Brain microvascular endothelial cell (primary cell): ENCODE measurements at places on chromosomes 4 and X.

DNA sequence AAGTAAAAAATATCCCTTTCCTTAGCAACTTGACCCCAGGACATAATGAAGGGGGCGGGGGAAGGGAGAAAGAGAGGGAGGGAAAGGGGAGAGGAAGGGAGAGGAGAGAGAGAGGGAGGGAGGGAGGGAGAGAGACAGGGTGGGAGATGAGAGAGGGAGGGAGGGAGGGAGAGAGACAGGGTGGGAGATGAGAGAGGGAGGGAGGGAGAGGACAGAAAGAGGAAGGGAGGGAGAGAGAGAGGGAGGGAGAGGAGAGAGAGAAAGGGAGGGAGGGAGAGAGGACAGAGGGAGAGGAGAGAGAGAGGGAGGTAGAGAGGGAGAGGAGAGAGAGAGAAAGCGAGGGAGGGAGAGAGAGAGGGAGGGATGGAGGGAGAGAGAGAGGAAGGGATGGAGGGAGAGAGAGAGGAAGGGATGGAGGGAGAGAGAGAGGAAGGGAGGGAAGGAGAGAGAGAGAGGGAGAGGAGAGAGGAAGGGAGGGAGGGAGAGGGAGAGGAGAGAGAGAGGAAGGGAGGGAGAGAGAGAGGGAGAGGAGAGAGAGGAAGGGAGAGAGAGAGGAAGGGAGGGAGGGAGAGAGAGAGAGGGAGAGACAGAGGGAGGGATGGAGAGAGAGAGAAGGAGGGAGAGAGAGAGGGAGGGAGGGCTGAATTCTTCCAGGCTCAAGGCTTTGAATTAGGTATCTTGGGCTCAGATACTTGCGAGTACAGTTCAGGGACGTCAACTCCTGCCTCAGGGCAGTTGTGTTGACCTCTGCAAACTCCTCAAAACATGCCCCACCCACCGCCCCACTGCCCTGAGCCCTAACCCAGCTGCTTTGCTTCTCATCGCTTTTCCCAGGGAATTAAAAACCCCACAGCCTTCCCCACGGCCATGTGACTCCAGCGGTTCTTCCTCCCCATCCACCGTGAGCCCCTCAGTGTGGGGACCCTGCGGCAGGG, 40.0 kb upstream of the ADRA2C start:
- DNase-seq: no peak

DNA sequence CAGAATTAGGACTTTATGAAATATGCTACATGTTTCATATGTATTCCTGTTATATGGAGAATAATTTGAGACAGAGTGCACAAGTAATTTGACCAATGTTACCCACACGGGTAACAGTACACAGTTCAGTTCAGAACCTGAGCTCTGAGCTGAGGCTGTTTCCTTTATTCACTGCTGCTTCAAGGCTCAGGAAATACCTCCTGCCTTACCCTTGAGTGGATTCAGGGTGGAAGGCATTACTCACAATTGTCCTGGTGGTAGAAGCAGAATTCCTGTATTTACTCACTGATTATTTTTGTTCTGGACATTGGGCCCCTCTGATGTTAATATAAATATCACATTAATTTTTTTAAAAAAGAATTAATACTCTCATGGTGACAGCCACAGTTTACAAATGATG, 73.5 kb upstream of the CAMK2D start:
- peak; percentile 54 for DNase-seq

DNA sequence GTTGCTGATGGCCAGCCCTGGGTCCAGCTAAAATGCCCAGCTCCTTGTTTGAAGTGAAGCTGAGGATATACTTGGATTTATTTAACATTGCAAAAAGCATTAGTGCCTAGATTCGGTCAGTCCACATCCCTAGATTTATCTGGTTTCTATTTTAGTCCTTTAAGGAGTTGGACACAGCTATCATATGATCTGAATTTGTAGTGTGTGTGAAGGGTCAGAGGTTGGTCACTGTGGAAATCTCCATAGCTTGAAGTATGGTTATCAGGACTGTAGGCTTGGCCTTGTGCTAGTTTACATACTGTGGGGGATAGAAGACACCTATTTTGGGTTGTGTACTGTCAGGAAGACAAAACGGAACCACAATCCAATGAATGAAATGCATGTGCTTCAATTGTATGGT, 28.8 kb downstream of the NLGN3 start:
- no peak for DNase-seq

DNA sequence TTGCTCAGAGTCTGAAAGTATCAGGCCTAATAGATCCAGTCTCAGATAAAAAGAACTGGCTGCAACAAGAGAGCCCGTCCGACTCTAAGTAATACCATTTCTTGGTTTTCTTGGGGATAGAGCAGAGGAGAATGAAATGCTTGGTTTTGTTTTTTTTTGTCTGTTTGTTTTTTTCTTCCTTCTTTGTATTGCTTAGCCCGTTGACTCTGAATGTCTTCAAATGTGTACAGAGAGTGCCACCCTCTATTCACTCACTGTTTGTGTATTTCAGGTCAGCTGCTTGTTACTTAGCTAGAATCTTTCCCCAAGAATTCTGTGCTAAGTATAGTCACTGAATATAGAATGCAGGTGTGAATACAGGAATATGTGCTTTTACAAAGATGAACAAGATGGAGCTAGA, 5.7 kb upstream of the TMEM156 start:
- no peak for DNase-seq

DNA sequence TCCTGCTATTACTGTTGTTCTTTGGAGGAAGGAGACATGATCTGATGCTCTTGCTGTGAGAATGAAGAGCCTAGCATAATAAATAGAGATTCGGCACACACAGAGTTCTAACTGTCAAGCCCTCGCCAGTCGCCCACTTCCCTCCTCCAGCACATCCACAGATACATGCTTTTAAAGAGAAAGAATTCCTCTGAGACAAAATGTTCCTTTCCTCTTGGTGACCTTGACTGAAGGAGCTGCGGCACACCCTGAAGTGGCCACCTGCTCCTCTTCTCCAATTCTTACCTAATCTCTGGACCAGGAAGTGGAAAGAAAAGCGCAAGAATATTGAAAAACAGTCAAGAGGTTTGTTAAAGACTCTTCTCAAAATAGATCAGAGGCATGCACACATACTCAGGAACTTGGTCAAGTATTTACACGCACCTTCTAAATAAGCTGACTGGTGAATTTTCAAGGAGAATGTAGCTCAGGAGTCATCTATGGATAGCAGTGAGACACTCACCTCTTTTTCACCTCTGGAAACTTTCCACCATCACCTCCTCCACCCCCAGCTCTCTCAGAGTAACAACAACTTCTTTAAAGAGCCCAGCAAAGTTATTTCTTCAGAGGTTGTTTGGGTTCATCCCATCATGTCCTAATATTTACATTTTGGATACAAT, 95.4 kb downstream of the PARM1 start:
- no peak for DNase-seq

DNA sequence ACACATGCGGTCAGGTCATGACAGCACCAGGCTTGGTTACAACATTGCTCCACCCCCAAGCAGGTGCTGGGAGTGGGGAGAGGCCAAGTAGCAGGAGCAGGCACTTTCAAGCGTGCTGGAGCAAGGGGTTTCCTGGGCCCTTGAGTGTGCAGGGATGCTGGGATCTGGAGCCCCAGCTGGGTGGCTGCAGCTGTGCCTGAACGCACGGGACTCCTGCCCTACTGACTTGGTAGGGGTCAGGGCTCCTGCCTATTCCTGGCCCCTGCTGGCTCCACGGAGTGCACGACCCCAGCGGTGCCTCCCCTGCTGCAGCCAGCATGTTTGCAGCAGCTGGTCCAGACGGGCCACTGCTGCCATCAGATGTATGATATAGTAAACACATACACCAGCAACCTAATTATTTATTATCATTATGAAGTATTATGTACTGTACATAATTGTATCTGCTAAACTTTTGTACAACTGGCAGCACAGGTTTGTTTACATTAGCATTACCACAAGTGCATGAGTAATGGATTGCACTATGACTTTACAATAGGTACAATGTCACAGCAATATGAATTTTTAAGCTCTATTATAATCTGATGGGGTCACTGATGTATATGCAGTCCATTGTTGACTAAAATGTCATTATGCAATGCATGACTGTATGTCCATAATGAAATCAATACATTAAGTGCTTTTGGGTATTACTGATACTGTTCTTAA, 620.6 kb downstream of the RAPGEF2 start:
- DNase-seq: no peak

- no peak for DNase-seq
Observed at GRCh38 chr4:174316954-174317353, 33.2 kb downstream of the CEP44 start.

GRCh38 chrX:41526925-41527324, 79.8 kb downstream of the NYX start:
- DNase-seq: peak; percentile 31

DNA sequence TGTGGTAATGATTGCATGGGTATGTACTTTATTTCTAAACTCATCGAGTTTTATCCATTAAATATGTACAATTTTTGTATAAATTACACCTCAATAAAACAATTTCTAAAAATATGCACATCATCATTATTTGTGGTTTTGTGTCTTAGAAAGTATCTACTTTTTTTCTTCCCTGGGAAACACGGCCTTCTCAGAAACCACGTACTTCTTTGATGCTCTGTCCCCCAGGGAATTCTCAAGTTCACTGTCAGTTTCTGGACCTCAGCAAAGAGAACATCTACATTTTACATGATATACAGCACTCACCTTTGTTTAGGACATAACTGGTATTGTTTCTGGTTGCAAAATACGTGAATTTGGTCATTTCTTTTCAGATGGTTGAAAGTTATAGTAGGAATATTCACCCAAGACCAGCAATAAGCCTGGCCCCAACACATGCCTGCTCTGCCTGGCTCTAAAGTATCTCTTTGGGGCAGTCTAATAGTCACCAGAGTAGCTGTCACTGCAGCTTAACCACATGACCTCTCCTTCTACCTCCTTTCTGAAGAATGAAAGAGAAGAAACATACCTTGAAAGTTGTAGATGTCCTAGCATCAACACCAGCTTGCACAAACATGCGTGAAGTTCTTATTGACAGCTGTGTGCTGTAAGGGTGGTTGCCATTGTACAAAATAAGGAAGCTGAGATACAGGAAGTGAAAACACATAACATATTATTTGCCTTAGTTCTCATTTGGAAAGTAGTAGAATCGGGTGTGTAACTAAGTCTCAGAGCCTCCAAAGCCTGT, 48.4 kb upstream of the SPANXN4 start:
- no peak for DNase-seq

GRCh38 chr4:99661907-99662306, 4.3 kb upstream of the C4orf54 start:
- no peak for DNase-seq

DNA sequence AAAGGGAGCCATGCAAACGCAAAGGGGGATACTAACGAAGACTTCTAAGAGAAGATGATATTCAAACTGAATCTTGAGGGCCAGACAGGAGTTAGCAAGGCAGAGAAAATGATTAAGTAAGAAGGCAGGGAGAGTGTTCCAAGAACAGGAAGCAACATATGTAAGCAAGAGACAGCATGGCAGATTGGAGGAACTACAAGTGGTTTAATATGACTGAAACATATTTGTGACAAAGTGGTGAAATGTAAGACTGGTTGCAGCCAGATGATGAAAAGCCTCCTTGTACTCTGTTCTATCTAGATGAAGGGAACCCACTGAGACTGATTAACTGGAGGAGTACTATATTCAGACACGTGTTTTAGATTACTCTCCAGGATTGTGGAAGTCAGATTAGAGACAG, 116.6 kb upstream of the DIAPH2 start:
- no peak for DNase-seq

DNA sequence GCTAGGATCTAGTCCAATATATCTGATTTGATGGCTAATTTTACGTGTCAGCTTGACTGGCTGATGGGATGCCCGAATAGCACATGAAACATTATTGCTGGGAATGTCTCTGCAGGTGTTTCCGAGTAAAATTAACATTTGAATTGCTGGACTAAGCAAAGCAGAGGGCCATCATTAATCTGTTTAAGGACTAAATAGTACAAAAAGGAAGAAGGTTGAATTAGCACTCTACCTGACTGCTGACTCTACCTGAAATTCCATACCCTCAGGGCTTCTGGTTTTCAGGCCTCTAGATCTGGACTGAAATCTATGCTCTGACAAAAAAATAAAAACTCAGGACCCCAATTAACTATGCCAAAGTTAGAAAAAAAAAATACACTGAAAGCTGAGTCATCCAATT, 1021.9 kb downstream of the FAM133A start:
- no peak for DNase-seq

GRCh38 chr4:39363773-39364393, 2.3 kb downstream of the RFC1 start:
- no peak for DNase-seq

DNA sequence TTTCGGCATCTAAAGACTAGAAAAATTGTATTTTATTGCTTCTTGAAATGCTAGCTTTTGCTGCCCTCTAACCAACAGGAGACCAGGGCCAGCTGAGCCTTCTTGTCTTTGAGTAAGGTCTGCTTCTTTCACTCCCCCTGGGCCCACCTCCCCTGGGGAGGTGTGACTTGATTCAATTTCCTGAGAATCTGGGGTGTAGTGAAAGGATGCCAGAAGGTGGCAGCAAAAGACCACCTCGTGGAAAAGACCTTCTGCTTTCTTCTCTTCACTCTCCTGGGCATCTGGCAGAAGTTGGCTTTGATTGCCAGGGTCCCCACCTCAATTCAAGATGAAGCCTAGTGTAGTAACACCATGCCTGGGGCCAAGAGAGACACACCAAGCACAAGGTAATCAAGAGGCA, 96.5 kb upstream of the MAOA start:
- DNase-seq: peak; percentile 22

DNA sequence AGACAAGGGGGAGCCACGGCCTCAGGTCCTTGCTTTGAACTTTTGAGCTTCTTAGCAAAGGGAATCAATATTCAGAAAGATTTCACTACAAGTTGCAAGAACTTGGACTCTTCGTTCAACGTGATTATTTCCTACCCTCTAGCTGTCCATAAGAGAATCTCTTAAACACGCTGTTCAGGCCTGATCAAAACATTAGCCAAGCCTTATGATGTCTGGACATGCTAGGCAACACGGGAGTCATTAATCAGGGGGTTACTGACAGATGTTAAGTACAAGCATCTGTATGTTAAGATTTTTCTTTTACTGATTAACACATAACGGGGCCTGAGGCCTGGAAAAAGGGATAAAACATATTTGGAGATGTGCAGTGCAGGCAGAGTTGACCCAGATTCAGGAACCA, 138.9 kb upstream of the IL1RAPL2 start:
- no peak for DNase-seq

GRCh38 chrX:26203561-26203960, 11.3 kb downstream of the MAGEB6 start:
- no peak for DNase-seq
